ENCODE measurements at places on chromosomes 1 and 21.

GRCh38 chr21:16492892-16493291, 763.1 kb downstream of the USP25 start:
- no peak for DNase-seq

DNA sequence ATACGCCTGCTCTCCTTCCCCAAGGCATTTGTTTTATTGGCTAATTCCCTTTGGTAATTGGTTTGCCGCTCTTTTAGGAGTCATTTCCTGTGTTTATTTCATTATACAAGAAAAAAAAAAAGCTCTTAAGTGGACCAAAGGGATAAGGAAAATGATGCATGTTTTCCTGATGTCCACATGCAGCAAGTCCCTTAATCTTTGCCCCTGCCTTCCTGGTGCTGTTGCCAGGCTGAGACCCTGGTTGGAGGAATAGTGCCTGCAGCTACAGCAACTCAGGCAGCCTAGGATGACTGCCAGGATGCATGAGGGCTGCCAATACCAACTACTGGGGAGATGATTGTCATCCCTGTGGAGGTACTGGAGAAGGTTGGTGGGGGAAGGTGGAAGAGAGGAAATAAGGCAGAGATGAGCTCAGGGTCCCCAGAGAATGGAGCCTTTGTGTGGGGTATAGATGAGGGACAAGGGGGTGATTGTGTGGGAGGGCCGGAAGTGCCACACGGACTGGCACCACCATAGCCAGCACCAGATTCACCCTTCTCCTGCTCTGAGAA, 6.1 kb upstream of the GATAD2B start:
- DNase-seq = no peak

DNA sequence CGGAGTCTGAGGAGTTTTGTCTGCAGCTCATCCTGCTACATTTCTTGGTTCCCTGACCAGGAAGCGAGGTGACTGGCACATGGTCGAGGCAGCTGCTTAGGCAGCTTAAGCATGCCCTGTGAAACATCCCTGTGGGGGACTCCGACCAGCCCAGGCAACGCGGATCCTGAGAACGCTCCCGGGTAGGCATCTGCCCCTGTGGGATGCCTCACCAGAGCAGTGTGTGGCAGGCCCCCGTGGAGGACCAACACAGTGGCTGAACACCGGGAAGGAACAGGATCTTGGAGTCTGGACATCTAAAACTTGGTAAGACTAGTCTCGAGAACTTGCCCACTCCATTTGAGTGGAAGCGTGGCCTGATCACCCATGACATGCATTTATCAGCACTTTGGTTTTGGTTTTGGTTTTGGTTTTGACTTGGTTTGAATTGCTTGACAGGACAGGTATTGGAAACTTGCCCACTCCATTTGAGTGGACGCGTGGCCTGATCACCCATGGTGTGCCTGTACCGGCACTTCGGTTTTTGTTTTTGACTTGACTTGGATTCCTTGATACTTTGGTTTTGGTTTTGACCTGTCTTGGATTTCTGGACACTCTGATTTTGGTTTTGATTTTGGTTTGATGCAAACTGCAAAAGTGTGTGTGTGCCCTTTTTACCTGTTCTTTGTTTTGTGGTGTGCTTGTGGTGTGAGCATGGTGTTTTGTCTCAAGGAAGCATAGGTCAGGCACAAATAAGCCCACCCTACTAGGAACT, 12.2 kb upstream of the NEK2 start:
- DNase-seq = no peak

DNA sequence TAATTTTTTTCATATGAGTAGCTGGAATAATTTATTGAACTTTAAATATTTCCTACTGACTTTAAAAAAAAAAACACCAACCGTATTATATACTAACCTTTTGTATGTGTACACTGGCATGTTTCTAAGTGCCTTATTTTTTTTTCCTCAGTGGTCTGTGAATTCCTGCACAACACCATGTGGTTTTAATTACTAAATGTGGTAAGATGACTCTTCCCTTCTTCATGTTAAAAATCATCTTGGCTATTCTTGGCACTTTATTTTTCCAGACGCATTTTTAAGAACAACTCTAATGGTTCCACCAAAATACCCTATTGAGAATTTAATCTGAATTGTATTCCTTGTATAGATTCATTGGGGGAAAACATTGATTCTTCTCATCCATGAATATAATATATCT, 28.4 kb downstream of the PPP2R5A start:
- no peak for DNase-seq

DNA sequence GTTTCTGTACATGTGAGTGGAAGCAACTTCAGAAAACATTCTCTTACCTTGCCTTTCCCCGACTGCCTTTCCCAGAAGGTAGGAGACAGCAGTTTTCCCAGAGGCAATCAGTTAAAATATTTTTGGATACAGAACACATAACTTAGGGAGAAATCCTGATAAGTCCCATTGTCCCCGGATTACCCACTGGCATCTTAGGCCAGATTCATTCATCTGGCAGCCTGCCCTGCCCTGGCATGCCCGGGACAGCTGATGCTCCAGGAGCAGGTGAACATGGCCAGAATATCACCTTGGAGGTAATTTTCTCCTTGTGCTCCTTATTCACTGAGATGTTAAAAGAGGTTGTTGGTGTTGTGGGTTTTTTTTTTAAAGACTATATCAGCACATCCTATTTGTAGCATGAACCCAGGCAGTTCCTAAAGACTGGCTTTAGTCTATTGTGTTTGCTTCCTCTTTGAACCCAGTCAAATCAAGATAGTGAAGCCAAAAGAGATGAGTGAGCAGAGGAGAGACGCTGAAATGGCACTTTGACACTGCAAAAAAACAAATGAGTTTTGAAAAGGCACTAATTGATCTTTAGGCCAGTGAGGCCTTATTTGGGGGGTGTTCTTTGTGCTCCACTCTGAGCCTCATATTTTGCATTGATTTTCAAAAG, 139.6 kb downstream of the PLPP3 start:
- no peak for DNase-seq

Measured in activated T-cell treated with anti-CD3 and anti-CD28 coated beads for 24 hours (primary cell).